SW480 (cell line): ENCODE measurements at places on chromosomes 4 and X.
A peak's percentile ranks its signal among the peaks of the same experiment; 100 is the strongest.

DNA sequence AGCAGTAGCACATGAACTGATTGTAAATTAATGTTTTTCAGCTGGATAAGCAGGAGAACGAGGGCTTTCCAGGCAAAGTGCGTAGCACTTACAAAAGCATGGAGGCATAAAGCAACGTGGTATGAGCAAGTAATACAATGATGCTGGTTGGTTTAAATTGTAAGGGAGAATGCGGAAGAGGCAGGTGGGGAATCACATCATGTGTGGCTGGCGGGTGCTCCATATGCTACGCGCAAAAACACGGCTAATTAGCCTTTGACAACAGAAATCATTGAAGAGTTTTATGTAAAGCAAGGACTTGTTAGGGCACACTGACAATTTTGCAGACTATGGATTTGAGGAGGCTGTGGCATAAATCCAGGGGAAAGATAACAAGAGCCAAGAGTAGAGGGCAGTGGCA lies 14.6 kb downstream of the SYTL4 start:
- DNase-seq: no peak

GRCh38 chr4:4693258-4693657 lies 151.4 kb upstream of the STX18 start:
- DNase-seq: peak; percentile 29

DNA sequence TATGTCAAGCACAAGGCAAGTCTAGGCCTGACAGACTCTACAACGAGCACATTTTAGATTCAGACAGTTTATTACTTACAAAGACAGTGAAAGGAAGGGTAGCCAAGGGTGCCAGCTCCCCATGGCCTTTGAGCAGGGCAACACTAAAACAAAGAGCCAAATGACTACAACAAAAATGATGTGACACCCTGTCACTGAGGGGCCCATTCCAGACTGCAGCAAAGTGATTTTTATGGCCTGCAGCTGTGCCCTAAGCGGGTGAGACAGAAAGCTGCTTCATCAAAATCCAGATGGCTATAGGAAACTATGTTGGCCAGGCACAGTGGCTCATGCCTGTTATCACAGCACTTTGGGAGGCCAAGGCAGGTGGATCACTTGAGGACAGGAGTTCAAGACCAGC lies 13.4 kb upstream of the RP2 start:
- no peak for DNase-seq

DNA sequence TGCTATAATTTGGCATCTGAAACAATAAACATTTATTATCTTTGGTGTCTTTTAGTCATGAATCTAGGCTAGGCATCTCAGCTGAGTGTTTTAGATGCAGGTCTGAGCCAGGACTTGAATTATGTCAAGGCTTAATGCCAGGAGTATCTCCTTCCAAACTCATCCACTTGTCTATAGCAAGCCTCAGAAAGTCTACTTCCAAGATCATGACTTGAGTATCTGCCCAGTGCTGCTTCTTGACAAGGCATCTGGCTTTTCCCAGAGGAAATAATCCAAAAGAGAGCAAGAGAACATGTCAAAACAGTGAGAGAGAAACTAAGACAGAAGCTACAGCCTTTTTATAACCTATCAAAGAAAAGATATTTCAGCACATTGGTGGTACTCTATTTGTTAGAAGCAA lies 1052.1 kb upstream of the PCDH10 start:
- DNase-seq: no peak

- no peak for DNase-seq
Observed at GRCh38 chrX:1427756-1428155, 25.0 kb downstream of the ASMTL start.

- no peak for DNase-seq
Observed at GRCh38 chrX:71996136-71996535, 85.5 kb downstream of the NHSL2 start.

- no peak for DNase-seq
Observed at GRCh38 chr4:112290341-112290740, 4.6 kb upstream of the TIFA start.

- no peak for DNase-seq
Observed at GRCh38 chr4:112377594-112378242, 80.5 kb downstream of the ALPK1 start.
